ENCODE measurements at places on chromosomes 2 and 18. TPM values are rescaled to one million over a fixed set of nuclear protein-coding genes. Genes with fewer than 3 reads are reported as not detected.

The DQX1 gene
- total RNA-seq: 0.39 TPM

The ELOA2 gene
- not detected for total RNA-seq

The GAL3ST2 gene
- 0.79 TPM for total RNA-seq

The ZNF804A gene
- total RNA-seq: 0.22 TPM

The NCK2 gene
- 37.0 TPM for total RNA-seq

The EGR4 gene
- total RNA-seq: not detected

The RUFY4 gene
- not detected for total RNA-seq

The ZNF407 gene
- total RNA-seq: 17.9 TPM

The DOK6 gene
- not detected for total RNA-seq

The COL6A3 gene
- total RNA-seq: 4.8 TPM

The RAB6C gene
- 1.2 TPM for total RNA-seq

Measured in placental epithelial cell (primary cell).